Activated B cell treated with CpG ODN at 0.5 μM for 24 hours (primary cell): ENCODE measurements at places on chromosomes 4 and X. TPM values are rescaled to one million over a fixed set of nuclear protein-coding genes. Genes with fewer than 3 reads are reported as not detected.

- no peak for DNase-seq
- H3K4me3 ChIP-seq: no peak overlapping the region
- no peaks in the 10 kb centered on the region for H3K4me1 ChIP-seq
These were observed 45.9 kb downstream of the AGA start for GRCh38 chr4:177396352-177396751.

- no peaks in the 10 kb centered on the region for H3K36me3 ChIP-seq
- H3K27me3 ChIP-seq: no peaks in the 10 kb centered on the region
- no peaks in the 10 kb centered on the region for H3K4me1 ChIP-seq
These were observed 103.1 kb upstream of the PCDH7 start for GRCh38 chr4:30616942-30617646.

DNA sequence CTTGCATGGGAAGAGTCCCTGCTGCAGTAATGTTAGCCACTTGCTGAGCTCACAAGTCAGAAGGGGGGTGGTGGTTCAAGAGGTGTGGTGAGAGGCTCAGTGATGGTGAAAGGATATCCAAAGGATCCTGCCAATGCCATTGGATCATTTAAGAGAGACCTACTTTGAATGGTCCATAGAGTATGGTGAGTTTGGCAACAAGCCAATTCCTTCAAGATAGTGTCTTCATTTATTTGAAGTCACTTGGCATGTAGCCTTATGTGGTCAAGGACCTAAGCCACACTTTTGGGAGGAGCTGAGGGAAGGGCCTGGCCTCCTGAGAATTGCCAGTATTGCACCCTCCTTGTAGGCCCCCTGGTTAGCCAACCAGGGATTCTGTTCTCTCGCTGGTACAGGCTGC lies 87.9 kb downstream of the TSPAN7 start:
- no peaks in the 10 kb centered on the region for H3K4me1 ChIP-seq
- no peak overlapping the region for H3K27ac ChIP-seq
- H3K27me3 ChIP-seq: peaks cover 2% of the 10 kb centered on the region
- no peaks in the 10 kb centered on the region for H3K36me3 ChIP-seq
- DNase-seq: no peak
- H3K4me3 ChIP-seq: no peak overlapping the region

- H3K4me1 ChIP-seq: no peaks in the 10 kb centered on the region
- no peaks in the 10 kb centered on the region for H3K27me3 ChIP-seq
- DNase-seq: no peak
- H3K27ac ChIP-seq: no peak overlapping the region
- H3K4me3 ChIP-seq: no peak overlapping the region
These were observed 40.4 kb upstream of the HMX1 start for GRCh38 chr4:8912089-8912455.

DNA sequence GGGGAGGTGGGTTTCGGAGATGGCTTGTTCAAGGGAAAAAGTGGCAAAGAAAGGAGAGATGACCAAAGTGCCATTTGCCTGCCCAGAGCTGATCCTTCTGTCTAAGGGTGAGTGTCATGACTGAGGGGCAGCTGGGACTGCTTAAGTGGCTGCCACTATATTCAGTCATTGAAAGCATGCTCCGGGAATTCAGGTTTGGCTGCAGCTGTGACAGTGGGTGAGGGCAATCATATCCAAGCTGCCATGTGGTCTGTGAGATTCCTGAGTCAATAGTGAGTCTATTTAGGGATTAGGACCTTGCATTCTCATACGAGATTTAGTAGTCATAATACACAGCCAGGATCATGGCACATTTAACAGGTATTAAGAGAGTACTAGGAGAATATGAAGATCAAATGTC lies 138.8 kb upstream of the BANK1 start:
- H3K27ac ChIP-seq: no peak overlapping the region
- H3K36me3 ChIP-seq: no peaks in the 10 kb centered on the region
- H3K4me1 ChIP-seq: no peaks in the 10 kb centered on the region

PRDM5 gene
- not detected in 2 replicates for total RNA-seq

- H3K27me3 ChIP-seq: no peaks in the 10 kb centered on the region
- no peaks in the 10 kb centered on the region for H3K4me1 ChIP-seq
- H3K4me3 ChIP-seq: no peak overlapping the region
- no peak overlapping the region for H3K27ac ChIP-seq
These were observed 260.6 kb upstream of the BOD1L1 start for GRCh38 chr4:13888112-13888511.

DNA sequence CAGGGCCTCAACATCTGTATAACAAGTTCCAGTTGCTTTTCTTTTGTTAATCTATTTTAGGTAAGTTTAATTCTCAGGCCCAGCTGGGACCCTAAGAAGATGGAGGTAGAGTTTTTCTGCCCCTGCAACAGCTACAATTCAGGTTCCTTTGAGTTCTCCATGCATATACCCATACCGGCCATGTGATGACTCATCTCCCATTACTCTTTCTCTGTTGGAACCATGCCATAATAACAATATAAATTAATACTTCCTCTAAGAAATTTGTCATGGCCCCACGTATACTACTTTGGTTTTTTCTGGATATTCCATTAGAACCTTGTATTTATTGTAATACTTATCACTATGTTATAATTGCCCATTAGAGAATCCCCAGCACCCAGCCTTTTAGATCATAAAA lies 1.3 kb upstream of the INTU start:
- peaks cover 11% of the 10 kb centered on the region for H3K4me1 ChIP-seq
- H3K27ac ChIP-seq: no peak overlapping the region
- DNase-seq: no peak

DNA sequence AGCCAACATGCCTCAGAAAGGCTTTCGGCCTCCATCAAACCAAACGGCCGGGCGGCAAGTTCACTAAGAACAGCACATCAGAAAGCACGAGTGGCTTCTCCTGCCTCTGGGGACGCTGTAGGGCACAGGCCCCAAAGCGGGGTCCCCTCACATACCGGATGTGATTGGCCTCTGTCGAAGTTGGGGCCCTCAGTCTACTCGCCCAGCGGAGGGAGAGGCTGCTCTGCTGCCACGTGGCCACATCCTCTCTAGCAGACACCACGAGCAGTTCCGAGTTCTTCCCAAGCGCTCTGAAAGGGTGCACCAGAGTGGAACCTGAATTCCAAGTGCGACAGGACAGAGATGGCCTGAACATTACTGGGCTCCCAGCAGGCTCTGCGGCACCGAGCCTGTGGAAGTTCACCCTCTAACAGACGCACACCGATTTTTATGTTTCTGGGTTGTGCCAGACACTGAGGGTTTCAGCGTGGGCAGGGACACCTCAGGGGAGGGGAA lies 21.1 kb downstream of the NOP14 start:
- no peak for DNase-seq
- peaks cover 15% of the 10 kb centered on the region for H3K4me1 ChIP-seq
- no peaks in the 10 kb centered on the region for H3K27me3 ChIP-seq
- no peak overlapping the region for H3K4me3 ChIP-seq

CC2D2A gene
- not detected in 2 replicates for total RNA-seq

DCLK2 gene
- total RNA-seq: 3.4 and 3.5 TPM in 2 replicates

DNA sequence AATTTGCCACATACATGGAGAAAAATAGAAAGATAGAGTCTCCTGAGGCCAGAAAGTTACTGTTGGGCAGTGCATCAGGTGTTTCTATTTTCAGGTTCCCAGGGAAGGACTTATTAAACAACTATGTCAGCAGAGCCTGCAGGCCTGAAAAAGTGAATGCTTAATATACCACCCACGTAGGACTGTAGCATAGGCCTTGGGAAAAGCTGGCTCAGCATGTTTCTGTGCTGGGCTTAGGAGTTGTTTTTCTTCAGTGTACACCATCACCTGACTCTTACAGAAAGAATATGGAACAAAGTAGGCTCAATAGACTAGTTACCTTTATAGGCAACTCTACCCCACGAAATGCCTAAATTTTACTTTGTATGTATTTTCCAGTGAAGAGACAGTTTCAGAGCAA lies 1385.9 kb downstream of the FAM133A start:
- no peaks in the 10 kb centered on the region for H3K27me3 ChIP-seq
- DNase-seq: no peak
- H3K4me1 ChIP-seq: no peaks in the 10 kb centered on the region
- no peak overlapping the region for H3K4me3 ChIP-seq
- H3K36me3 ChIP-seq: no peaks in the 10 kb centered on the region

DNA sequence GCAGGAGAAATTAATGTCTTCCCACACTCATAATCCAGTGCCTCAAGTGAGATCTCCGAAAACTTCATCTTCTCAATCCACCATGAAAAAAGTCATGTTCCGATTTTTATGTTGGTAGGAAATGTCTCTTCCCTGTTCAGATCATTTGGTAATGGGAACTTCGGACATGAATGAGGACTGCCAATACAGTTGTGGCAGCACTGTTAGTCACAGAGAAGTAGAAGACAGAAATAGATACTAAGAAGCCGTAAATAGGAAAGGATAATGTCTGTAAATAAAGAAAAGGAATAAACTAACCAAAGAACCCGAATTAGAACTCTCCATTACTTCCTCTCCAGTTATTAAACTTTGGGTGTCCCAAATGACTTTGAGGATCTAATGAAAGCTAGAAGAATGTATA lies 69.6 kb downstream of the DDX60L start:
- DNase-seq: no peak

DNA sequence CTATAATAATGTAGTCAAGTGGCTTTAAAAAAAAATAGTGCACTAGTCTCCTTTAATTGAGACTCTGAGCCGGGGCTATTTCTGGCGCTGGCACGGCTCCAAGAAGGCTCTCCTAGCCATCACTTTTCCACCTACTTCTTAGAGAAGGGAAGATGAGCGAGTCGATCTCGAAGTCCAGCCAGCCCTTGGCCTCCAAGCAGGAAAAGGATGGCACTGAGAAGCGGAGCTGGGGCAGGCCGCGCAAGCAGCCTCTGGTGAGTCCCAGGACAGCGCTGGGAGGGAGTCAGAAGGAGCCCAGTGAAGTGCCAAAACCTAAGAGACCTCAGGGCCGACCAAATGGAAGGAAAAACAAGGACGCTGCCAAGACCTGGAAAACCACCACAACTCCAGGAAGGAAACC lies 531.9 kb downstream of the MAGEB5 start:
- H3K27ac ChIP-seq: no peak overlapping the region
- H3K4me1 ChIP-seq: no peaks in the 10 kb centered on the region
- no peak overlapping the region for H3K4me3 ChIP-seq
- H3K27me3 ChIP-seq: no peaks in the 10 kb centered on the region

DNA sequence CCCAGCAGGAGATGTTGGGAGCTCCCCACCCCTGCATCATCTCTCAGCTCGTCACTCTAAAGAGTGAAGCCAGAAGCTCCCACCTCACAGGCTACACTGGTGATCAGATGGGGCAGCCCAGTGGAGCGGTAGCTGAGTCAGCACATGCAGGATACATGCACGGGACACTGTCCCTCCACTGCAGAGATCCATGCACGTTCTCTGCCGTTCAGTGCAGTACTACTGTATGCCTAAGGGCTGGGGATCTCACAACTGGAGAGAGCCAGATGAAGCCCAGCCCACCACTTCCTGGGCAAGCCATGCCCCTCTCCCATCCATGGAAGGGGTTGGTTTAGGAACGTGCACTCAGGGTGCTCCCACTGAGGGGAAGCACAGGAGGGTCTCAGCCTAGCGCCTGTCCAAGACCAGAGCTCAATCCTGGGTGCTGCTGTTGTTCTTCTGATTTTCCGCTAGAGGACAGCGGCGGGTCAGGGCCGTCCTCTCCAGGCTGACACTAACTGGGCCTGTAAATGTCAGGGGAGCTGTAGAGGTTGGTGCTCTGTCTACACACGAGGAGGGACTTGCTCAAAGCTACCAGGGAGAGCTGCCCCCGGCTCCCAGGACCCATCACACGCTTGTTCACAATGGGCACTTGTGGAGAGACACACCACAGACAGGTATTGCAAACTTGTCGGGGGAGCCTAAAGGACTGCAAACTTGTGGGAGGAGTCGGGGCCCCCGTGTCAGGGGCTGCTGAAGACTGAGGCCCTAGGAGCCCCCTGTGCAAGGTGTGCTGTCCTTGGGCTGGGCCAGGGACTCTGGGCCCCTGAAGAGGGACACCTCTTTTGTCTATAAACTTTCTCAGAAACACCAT lies 18.2 kb upstream of the ABLIM2 start:
- H3K27me3 ChIP-seq: no peaks in the 10 kb centered on the region
- H3K27ac ChIP-seq: no peak overlapping the region
- peaks cover 18% of the 10 kb centered on the region for H3K4me1 ChIP-seq
- no peaks in the 10 kb centered on the region for H3K36me3 ChIP-seq

AGTR2 gene
- not detected in 2 replicates for total RNA-seq

GYPB gene
- not detected in 2 replicates for total RNA-seq

- H3K27me3 ChIP-seq: no peaks in the 10 kb centered on the region
- DNase-seq: no peak
- H3K27ac ChIP-seq: no peak overlapping the region
- H3K36me3 ChIP-seq: no peaks in the 10 kb centered on the region
These were observed 695.4 kb downstream of the ARAP2 start for GRCh38 chr4:35548921-35549320.

DNA sequence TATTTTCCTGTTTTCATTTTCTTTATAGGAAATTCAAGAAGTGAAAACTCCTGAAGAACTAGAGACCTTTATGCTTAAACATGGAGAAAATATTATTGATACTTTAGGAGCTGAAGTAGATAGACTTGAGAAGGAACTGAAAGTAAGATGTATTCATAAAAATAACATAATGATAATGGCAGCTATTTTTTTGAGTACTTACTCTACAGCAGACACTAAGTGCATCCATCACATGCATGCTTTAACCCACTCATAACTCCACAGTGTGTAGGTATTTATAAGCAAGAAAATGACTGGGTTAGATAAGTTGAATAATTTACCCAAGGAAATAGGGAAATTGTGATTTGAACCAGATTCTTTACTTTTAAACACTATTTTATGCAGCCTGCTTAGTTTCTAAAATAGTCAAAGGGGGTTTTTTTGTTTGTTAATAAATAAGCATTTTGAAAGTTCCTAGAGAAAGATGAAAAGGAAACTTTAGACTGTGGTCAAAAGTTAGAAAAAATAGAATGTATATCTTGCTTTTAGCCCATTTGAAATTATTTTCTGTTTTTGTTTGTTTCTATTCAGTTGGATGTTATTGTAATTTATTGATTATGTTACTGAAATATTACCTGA lies 74.2 kb downstream of the BEND4 start:
- H3K27me3 ChIP-seq: no peaks in the 10 kb centered on the region
- H3K4me3 ChIP-seq: no peak overlapping the region
- peaks cover 48% of the 10 kb centered on the region for H3K36me3 ChIP-seq
- peaks cover 3% of the 10 kb centered on the region for H3K4me1 ChIP-seq
- H3K27ac ChIP-seq: no peak overlapping the region
- no peak for DNase-seq

GRCh38 chr4:88062843-88063242 lies 55.4 kb downstream of the PKD2 start:
- H3K36me3 ChIP-seq: peaks cover 15% of the 10 kb centered on the region
- H3K27me3 ChIP-seq: no peaks in the 10 kb centered on the region
- no peak for DNase-seq
- no peak overlapping the region for H3K27ac ChIP-seq

DNA sequence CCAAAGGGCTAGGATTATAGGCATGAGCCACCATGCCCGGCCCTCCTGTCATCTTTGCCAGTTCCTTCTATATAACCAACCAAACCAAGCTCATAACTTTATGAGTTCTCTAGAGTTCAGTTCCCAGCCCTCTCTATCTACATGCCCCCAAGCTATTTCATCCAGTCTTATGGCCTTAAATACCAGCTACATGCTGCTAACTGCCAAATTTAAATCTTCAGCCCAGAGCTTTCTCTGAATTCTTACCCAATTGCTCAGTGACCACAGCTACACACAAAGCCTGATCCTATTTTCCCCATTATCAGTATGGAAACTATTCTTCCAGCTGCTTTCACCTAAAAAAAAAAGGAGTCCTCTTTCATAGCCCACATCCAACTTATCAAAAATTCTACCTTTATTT lies 23.1 kb downstream of the TMEM184C start:
- no peak overlapping the region for H3K4me3 ChIP-seq
- DNase-seq: no peak
- H3K36me3 ChIP-seq: peaks cover 68% of the 10 kb centered on the region
- H3K27ac ChIP-seq: no peak overlapping the region
- no peaks in the 10 kb centered on the region for H3K27me3 ChIP-seq

GRCh38 chr4:102494603-102495002 lies 6.6 kb upstream of the NFKB1 start:
- no peak overlapping the region for H3K27ac ChIP-seq
- peaks cover 12% of the 10 kb centered on the region for H3K4me1 ChIP-seq
- DNase-seq: no peak
- no peaks in the 10 kb centered on the region for H3K27me3 ChIP-seq
- no peaks in the 10 kb centered on the region for H3K36me3 ChIP-seq
- no peak overlapping the region for H3K4me3 ChIP-seq
